ENCODE measurements at places on chromosomes 7 and 10.

DNA sequence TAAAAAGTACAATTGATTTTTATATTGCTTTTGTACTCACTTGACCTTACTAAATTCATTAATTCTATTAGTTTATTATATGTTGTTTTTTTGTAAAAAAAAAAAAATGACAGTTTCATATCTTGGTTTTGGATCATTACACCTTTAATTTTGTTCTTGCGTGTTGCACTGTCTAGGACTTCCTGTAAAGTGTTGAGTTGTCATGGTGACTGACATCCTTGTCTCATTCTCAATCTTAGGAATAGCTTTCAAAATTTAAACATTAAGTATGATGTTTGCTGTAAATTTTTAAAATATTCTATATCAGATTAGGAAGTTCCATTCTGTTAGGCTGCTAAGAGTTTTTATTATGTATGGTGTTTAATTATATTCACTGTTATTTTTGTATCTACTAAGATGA lies 139.1 kb downstream of the ARHGAP12 start:
- no peak for DNase-seq

GRCh38 chr10:23376229-23376655 lies 31.6 kb upstream of the C10orf67 start:
- no peak for DNase-seq

DNA sequence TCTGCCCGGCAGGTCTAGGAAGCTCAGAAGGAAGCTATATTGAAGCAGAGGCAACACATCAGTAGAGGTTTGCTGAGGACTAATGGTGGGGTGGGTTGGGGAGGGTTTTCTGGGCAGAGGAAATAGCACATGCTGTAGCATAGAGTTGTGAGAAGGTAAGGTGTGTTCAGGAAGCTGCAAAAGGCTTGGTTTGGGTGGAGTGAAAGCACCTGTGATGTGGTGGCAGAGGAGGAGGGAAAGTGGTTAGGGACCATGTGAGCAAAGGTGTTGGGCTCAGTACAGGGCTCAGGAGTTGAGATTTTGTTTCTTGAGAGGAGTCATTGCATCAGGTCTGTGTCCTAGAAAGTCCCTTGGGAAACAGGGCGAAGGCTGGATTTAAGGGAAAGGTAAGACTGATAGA lies 294.6 kb downstream of the SORCS3 start:
- no peak for DNase-seq

DNA sequence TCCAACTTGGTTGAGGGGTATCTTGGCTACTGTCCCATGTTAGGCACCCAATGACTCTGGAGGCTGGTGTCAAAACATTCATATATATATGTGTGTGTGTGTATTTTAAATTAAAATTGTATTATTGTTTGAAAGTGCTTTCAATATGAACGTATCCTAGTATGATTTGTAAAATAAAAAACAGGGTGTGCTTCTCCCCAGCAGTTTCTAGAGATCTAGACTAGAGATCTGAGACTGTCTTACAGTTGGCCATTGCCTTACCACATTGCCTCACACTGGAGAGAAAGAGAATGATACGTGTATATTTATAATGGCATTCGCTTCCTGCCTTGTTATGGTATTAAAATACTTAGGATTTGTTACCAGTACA lies 1.2 kb downstream of the BAG3 start:
- DNase-seq: no peak

DNA sequence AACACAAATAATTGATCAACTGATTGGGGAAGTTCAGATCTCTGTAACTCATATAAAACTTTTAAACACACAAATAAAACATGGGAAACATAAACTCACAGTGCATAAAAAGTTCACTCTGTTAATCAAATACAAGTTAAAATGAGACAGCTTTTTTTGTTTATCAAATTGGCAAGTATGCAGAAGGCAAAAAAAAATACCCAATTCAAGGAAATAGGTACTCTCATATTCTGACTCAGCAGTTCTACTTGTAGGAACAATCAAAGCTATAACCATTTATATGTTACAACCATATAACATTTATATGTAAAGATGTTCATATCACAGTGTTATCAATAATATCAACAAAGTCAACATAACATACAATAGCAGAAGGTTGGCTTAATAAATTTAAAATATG lies 102.0 kb downstream of the CNOT4 start:
- no peak for DNase-seq

DNA sequence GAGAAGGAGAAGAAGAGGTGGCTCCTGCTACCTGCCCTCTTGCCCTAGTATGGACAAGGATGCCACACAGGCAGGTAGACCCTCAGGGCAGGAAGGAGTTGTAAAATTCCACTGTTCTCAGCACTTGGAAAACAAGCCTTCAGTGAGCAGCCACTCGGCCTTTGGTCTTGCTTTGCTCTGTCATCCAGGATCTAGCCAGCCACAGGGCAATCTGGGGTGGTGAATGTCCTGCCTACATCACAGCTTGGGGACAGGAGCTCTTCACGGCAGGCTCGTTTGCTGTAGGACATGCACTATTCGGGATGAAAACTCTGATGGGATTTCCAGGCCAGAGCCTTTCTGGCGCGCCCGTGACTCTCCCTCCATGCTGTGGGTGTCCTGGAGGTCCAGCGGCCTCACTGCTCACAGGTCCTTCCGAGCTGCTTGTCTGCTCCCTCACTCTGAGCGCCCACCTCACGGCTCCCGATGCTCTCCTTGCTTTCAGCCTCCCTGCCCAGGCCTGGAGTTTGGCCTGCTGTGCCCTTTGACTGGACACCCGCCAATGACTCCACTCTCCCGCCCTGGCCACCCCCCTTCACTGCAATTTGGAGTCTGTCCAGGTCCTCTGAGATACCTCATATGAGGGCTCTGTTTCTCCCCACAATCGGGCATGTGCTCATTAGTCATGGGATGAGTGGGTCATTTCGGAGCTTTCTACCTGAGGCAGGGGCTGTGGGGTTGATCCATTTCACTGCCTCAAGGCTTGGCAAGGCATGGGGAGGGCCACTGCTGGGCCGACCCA lies 227.2 kb upstream of the GRB10 start:
- DNase-seq: no peak

DNA sequence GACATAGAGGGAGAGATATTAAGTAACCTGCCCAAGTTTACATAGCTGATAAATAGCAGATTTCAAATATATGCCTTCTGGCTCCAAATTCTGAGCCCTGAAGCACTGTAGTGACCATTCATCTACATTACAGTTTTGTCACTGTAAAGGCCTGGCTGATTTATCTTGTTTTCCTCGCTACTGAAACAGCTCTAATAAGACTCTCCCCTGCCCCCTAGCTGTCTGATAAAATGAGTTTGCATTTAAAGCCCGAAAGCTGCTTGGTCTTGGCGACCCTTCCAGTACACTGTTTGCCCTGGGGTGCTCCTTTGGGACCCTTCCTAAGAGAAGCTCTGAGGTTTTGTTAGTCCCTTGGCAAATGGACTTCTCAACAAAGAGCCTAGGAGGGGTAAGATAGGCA lies 59.7 kb upstream of the RAB11FIP2 start:
- no peak for DNase-seq

DNA sequence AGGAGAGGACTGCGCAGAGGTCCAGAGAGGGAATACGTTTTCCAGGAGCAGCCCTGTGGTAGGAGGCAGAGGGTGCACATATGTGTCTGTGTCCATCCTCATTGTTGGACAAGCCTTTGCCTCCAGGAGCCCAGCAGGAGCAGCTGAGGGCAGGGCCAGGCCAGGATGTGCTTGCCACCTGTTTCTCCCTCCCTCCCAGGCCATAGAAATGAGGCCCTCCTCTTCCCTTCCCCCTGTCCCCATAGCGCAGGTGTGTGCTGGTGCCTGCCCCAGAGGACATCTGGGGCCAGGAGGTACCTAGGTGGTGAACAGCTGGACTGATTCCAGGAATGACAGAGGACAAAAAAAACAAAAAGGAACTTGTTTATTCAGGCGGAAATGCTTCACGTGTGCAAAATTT lies 10.5 kb upstream of the CXCL12 start:
- DNase-seq: no peak

- DNase-seq: no peak
These were observed 1.9 kb downstream of the PTEN start for GRCh38 chr10:87865241-87865881.

DNA sequence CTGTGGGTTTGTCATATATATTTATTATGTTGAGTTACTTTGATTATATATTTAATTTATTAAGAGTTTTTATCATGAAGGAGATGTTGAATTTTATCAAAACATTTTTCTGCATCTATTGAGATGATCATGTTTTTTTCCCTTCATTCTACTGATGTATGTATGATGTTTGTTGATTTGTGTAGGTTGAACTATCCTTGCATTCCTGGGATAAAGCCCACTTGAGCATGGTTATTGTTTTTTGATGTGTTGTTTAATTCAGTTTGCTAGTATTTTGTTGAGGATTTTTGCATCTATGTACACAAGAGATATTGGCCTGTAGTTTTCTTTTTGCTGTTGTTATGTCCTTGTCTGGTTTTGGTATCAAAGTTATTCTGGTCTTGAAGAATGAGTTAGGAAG lies 31.1 kb downstream of the SCART1 start:
- DNase-seq: no peak

GRCh38 chr7:151099486-151100211 lies 13.4 kb downstream of the AGAP3 start:
- no peak for DNase-seq

DNA sequence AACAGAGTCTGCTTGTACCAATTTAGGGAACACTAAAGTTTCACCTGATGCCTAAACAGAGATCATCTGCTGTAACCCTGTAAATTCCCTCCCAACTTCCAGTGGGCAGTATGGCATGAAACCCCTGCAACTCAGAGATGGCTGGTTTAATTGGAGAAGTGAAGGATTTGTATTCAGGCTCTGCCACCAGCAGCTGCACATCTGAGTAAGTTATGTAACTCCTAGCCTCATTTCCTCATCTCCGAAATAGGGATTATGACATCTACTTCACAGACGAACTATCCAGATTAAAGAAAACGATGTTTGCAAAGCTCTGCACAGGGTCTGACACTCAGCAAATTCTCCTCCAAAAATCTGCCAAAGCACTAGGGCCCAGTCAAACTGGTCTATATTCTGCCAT lies 493.0 kb downstream of the KCNMA1 start:
- no peak for DNase-seq

DNA sequence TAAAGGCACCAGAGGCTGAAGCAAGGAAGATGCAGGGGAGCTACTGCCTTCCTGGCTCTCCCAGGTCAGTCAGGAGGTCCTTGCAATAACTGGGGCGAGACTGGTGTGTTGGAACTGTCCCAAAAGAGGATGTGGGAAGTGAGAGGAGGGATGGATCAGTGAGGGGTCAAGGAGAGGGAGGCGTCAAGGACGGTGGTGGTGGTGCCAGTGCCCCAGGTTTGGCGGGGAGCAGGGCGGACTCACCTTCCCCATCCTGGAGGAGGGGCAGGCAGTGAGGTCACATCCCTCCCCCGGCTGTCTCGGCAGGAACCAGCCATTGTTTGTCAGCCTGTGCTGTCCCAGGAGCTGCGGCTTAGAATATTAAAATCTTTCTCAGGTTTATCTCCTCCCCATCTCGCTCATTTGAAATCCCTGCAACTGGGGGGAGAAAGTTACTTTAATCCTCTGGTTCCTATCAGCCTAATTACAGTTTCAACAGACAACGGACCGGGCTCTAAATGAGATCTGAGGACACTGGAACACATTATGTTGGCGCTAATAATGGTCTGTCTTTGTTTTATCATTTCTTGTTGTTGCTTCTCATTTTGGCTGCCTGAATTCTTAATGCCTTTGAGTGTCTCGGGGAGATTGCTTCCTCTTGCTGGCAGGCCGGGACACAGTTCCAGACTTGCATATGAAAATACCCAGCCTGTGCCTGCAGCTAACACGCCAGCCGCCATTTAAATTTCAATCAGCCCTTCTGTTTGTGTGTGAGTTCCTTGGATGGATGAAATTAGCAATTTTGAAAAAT lies 387.5 kb downstream of the RPS24 start:
- DNase-seq: no peak

GRCh38 chr7:41889472-41889871 lies 186.6 kb upstream of the INHBA start:
- no peak for DNase-seq

- DNase-seq: no peak
These were observed 228.2 kb downstream of the STK31 start for GRCh38 chr7:23938215-23938614.

GRCh38 chr10:119424258-119424975 lies 118.1 kb downstream of the RGS10 start:
- no peak for DNase-seq
